ENCODE measurements at places on chromosomes 7 and 10. TPM values are rescaled to one million over a fixed set of nuclear protein-coding genes. Genes with fewer than 3 reads are reported as not detected.

The GIMAP5 gene
- not detected for total RNA-seq

The TNS3 gene
- 1.7 TPM for total RNA-seq

The FAM237B gene
- total RNA-seq: not detected

The MMRN2 gene
- 0.21 TPM for total RNA-seq

The CDH23 gene
- total RNA-seq: 0.14 TPM

The HDAC9 gene
- total RNA-seq: 29.7 TPM

The HTRA1 gene
- 120 TPM for total RNA-seq

The ZNF467 gene
- 3.6 TPM for total RNA-seq

The TET1 gene
- 1.4 TPM for total RNA-seq

The NUPR2 gene
- not detected for total RNA-seq

The ADAMTS14 gene
- 0.14 TPM for total RNA-seq

Data from nasal cavity respiratory epithelium epithelial cell of viscerocranial mucosa (primary cell).